ENCODE measurements at places on chromosomes 11 and 22.
A peak's percentile ranks its signal among the peaks of the same experiment; 100 is the strongest.

GRCh38 chr22:50657925-50658324, 14.7 kb upstream of the SHANK3 start:
- no peak for DNase-seq

GRCh38 chr22:47006869-47007268, 244.4 kb downstream of the TBC1D22A start:
- no peak for DNase-seq

- DNase-seq: no peak
Observed at GRCh38 chr11:45163956-45164575, 17.6 kb downstream of the PRDM11 start.

- DNase-seq: peak; percentile 7
Observed at GRCh38 chr11:10413268-10413667, 41.8 kb upstream of the AMPD3 start.

- DNase-seq: no peak
Observed at GRCh38 chr22:31039393-31039792, 41.7 kb upstream of the SMTN start.

DNA sequence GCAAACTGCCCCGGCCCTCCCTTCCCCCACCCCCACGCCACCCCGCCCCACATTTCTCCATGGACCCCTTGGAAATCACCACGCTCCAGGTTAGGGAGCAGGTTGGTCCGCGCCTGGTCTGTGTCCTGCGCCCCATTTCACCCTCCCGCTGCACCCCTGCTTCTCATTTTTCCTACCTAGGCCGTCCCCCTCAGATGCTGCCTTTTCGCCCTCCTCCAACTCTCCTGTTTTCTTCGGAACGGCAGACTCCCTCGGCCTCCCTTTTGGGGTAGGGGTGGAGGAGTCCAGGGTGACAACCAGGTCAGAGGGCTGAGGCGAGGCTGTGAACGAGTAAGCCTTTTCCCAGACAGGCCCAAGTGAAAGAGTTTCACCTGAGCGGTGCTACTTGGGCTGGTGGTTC, 893 bp upstream of the SCN4B start:
- DNase-seq: no peak

DNA sequence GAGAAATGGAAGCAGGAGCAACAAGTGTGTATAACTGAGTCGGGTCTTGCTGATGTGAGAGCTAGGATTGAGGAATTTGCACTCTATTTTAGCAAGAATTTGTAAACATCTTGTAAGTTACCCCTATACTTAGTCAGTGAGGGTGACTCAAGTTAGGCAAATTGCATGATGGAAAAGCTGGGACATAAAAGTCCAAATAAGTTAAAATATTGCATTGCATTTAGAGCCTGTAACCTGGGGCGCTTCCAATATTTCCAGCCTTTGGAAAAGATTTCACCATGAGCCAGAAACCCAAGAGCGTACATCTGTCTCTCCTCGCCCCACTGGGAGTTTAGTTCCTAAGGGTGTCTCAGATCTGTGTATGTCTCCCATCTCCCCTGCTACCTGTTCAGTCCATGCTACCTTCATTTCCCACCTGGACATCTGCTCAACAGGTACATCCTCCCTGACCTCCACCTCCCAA, 37.0 kb upstream of the ACCSL start:
- no peak for DNase-seq

DNA sequence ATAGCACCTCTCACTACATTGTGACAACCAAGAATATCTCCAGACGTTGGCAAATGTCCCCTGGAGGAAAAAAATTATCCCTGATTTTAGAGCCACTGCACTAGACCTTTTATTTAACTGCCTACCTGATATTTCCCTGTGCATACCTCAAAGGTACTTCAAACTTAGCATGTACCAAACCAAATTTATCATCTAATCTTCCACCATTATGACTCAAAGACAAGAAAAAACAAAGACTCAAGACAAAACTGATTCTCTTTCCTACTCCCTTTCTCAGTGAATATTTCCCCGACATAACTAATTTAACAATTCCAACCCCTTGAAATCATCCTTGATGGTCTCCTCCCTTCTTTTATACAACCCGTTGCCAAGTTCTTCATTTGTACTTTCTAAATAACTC, 136.0 kb downstream of the CCDC81 start:
- no peak for DNase-seq
